ENCODE measurements at places on chromosomes 6 and 20. TPM values are rescaled to one million over a fixed set of nuclear protein-coding genes. Genes with fewer than 3 reads are reported as not detected.

DNA sequence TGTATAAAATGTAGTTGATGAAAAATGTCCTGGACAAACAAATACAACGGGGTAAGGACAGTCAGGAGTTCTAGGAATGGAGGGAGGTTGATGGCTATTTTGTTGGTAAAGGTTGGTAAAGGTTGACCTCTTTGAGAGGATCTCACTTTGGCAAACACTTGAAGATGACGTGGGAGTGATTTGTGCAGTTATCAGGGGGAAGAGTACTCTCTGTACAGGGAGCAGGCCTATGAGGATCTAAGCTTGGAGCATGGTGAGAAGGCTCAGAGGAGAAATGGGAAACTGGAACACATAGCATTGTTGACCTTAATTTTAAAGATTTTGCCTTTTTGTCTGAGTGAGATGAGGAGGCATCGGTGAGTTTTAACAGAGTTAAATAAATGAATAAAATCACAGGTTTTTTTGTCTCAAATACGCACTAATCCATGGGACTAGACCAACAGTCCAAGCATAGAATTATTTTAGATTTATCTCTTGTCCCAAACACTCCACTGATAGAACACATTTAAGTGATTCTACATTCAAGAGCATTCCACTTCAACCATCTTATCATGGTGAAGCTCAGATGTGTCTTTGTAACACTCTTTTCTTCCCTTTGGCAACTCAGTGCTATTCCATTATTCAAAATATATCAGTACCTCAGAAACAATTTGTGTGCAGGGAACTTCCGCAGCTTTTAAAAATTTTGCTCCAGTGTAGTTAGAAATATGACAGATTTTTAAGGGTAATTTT lies 5.7 kb downstream of the LAMA2 start:
- DNase-seq, result no peak
- H3K4me1 ChIP-seq, result no peaks in the 10 kb centered on the region
- H3K36me3 ChIP-seq, result no peaks in the 10 kb centered on the region
- H3K4me3 ChIP-seq, result no peak overlapping the region

- no peaks in the 10 kb centered on the region for H3K36me3 ChIP-seq
- no peak overlapping the region for H3K4me3 ChIP-seq
- DNase-seq, result no peak
- H3K27me3 ChIP-seq, result no peaks in the 10 kb centered on the region
These were observed 347.3 kb upstream of the CDH4 start for GRCh38 chr20:60904730-60905129.

DNA sequence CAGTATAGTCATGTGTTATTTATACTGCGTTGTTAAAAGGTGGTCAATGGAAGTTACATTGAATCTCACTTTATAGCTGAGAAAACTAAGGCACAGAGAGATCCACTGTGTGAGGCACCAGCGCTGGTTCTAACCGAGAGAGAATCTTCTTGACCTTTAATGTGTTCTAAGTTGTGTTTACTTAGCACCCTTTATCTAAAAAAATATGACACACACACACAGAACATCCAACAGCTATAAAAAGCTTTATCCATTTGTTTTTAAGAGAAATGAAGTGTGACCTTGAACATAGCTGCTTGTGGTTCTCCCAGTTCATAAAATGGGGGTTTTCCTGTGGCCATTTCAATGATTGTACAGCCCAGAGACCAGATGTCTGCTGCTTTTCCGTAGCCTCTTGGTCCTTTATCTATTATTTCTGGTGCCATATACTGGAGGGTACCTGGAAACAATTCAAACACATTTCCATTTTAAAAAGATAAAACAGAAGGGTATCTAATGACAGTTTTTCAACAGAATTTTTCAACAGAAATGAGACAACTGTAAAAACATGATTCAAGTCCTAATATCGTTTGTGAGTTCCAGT lies 54.8 kb upstream of the MAP7 start:
- no peak overlapping the region for H3K4me3 ChIP-seq
- no peaks in the 10 kb centered on the region for H3K27me3 ChIP-seq
- H3K27ac ChIP-seq, result no peak overlapping the region
- DNase-seq, result no peak

DNA sequence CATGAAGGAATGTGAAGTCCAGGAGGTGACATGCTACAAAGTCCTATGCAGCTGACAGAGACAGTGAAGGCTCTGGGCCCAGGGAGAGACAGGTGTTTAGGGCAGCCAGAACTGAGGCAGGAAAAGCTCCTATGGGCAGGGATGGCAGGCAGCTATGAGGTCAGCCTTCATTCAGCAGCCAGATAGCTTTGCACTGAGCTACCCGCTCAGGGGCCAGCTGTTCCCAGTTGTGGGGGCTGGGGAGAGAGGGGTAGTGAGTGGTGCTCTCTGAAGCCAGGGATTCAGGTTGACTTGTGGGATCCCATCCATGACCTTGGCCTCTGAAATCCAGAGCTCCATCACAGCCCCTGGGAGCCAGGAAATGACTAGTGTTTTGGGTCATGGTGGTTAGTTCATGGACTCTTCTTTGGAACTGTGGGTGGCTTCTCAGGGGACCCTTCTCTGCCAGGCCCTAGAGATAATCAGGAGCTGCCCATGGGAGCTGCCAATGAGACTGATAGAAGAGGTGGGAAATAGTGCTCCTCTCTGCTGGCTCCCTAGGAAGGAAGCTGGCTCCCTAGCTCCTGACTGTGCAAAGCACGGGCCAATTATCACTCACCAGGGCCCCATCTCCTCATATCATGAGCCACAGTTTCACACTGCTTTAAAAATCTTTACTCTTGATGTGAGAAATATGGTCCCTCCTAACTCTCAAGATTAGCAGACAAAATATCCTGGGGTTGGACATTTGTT lies 127.7 kb downstream of the VEGFA start:
- H3K4me3 ChIP-seq, result no peak overlapping the region
- no peaks in the 10 kb centered on the region for H3K27me3 ChIP-seq
- no peaks in the 10 kb centered on the region for H3K36me3 ChIP-seq
- no peak for DNase-seq
- no peaks in the 10 kb centered on the region for H3K4me1 ChIP-seq

DNA sequence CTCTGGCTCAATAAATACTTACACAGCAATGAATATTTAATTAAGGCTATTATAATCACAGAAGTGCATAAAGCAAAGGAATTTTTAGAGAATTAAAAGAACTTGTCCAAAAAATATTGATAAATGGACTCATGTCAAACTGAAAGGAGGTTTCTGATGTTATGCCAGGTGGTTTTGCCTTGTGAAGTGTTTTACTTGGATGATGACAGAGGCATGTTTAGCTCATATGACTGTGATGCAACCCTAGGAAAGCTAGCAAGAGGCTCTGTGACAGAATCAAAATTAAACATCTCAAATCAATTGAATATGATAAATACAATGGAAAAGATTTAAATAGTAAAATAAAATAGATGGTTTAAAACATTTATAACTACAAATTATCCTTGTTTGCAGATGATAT lies 137.3 kb downstream of the TMEM200A start:
- no peaks in the 10 kb centered on the region for H3K4me1 ChIP-seq
- no peak for DNase-seq
- no peak overlapping the region for H3K4me3 ChIP-seq
- no peak overlapping the region for H3K27ac ChIP-seq

PRL gene
- total RNA-seq, result not detected

All from CD4-positive, CD25-positive, alpha-beta regulatory T cell (primary cell).